K562 (cell line): ENCODE measurements at places on chromosomes 4 and X. TPM values are rescaled to one million over a fixed set of nuclear protein-coding genes. Genes with fewer than 3 reads are reported as not detected.

ALAS2 gene
- 33.4 and 37.0 TPM in 2 replicates for polyA plus RNA-seq

MMGT1 gene
- polyA plus RNA-seq, result 11.3 and 14.2 TPM in 2 replicates

CSAG1 gene
- polyA plus RNA-seq, result 51.0 and 72.4 TPM in 2 replicates

SPP1 gene
- not detected in 2 replicates for polyA plus RNA-seq

RPL36A gene
- 4,212 and 4,539 TPM in 2 replicates for polyA plus RNA-seq

NLGN3 gene
- 0.81 and 0.86 TPM in 2 replicates for polyA plus RNA-seq
